ENCODE measurements at places on chromosomes 4 and X.
A peak's percentile ranks its signal among the peaks of the same experiment; 100 is the strongest.

GRCh38 chr4:155759372-155760252 lies 791 bp downstream of the GUCY1B1 start:
- DNase-seq = no peak

DNA sequence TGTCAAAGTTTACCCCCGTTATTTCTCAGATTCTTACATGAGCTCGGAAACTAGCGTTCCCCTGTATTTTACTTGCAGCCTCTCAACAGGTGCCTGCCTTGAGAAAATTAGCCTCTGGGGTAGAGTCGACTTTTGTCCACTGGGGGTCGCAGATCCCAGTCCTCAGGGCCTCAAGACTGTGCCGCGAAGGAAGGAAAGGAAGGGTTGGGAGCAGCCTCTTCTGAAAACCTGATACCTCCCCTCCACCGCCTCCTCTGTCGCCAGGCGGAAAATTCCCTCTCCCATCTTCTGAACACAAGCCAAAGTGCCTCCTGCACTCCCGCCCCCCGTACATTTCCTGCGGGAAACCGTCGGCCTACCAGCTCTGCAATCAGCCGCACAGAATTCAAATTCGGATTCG lies 44.4 kb upstream of the TMSB15B start:
- DNase-seq = no peak

- no peak for DNase-seq
Observed at GRCh38 chr4:53905276-53905940, 159.0 kb downstream of the CHIC2 start.

DNA sequence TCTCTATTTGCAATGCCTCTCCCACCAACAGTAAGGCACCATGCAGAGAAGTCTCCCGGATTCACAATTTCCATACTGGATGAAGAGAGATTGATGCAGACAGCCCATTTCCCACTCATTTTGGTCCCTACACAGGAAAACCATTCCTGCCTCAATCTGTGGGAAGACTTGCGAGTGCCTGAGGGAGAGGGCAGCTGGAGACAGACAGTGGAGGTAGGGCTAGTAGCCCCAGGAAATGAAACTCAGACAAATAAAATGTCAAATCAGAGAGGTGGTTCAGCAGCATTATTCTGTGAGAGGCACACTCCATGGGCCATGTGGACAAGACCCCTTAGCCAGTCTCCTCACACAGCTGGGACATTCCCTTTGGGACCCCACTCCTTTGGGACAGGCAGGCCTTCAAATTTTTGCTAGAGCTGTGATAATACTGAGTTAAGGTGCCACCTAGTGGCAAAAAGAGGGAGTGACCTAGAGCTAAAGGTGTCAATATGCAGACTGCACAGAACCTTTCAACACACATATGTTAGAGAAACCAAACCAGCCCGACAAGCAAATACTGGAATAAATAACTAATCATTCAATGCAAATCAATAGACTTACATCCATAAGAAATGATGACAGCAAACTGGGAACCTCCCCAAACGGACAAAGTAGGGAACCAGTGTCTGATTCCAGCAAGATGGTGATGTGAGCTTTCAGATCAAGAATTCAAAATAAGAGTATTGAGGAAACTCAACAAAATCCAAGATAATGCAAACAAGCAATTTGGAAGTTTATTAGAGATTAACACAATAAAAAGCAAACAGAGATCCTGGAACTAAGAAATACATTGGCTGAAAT lies 1865.3 kb upstream of the AGA start:
- DNase-seq = no peak

GRCh38 chr4:133594390-133595207 lies 445.5 kb downstream of the PCDH10 start:
- DNase-seq = no peak

DNA sequence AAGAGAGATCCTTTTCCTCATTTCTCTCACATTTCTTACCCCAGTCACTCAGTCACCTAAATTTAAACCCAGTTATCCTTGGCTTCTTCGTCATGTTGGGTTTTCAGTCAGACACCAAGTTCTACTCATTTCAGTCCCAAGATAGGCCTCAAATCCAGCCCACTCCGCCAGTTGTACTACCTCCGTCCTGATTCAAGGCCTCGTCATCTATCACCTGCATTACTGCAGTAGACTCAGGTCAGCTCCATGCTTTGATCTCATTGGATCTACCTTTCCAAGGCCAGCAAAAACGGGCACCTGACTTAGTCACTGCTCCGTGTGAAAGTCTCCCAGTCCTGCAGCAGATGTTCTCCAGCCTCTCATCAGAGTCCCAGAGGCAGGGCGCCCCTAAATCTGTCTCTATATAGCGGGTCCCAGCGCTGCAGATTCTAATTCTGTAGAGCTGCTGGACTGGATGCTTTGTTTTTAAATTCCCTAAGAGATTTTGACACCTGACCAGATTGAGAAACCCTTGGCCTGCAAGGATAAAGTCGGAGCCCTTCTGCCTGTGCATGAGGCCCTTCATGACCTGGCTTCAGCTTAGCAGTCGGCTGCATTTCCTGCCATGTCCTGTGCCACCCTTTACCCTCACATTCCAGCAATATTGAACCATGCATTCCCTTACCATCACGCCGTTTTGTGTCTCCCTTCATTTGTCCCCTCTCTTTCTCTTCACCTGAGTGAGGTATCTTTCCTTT lies 53.7 kb downstream of the ZFX start:
- no peak for DNase-seq

DNA sequence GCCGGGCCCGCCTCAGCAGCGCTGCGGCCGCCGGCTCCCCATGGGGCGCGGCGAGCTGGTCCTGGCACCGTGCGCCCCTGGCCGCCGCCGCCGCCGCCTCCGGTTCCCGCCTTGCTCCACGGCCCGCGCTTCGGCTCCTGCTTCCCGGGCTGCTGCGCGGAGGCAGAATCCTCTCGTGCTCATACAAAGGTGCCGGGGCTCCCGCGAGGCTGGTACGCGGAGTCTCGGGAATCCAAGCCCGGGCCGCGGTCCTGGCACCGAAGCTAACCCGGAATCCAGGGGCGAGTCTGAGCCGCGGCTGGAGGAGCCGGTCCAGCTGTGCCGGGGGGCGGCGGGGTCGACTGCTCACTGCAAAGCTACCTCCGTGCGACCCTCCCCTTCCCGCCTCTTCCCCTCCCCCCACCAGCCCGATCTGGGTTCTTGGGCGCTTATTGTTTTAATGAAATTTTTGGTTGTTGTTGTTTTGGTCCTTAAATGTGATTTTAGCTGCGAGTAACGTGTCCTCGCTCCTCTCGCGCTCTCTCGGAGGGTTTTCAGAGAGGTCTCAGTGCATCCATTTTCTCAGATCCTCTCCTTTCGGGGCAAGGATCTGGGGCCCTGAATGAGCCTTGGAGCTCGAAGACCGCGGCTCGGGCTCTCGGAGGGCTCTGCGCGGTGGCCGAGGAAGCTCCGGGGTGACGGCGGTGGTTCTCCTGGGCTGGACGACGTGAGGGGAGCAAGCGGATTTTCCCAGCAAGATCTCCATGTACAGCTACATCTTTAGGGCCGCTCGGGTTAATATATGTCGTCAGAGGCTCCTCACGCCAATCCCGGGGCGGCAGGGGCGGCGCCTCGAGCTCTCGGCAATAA lies at the start of gene HAND2:
HAND2 (minus strand) TSS at position 753 of the 849 bp plus-strand sequence. CDS start 940 bp downstream, outside the sequence.
- DNase-seq = no peak

GRCh38 chrX:42988700-42989099 lies 210.7 kb upstream of the PPP1R2C start:
- DNase-seq = no peak

DNA sequence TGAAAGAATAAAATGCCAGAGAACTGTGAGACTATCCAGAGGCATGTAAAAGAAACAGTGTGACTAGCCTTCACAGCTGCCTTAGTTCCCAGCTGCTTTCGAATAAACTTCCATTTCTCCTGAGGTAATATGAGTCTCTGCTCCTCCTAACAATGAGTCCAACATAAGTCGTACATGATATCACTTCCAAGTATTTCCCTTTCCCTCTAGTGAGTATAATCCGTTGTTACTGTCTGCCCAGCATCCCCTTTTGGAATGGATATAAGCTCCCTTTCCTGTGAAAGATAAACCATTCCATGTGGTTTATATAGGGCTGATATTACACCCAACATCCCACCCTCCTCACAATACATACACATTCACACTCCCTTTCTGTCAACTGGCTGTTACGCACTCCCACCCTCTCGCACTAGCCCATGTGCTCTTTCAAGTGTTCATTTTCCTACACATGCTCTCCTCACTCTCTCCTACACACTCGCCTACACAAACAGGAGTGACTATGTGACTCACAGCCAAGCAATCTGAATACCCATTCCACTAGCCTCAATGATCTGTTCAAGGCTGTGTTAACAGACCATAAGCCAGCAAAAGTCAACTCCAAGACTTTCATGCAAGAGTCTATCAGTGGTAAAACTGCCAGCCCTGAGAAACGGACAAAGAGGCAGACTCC lies 5.0 kb downstream of the NAF1 start:
- peak; percentile 30 for DNase-seq

DNA sequence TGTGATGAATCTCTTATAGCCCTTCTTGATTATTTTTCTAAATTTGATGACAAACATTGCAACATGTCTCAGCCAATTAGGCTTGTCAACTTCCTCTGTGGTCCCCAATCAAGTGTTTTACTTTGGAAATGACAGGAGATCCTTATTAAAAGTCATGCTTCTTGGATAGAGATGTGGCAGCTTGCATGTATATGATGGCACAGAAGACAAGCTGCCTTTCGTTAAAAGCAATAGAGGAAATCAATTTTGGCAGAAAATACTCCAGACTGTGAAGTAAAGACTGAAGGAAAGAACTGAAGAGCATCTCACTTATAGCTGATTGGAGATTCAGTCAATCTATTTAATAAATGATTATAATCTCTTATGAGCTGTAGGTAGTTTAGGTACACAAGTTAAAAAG lies 419.6 kb downstream of the PCDH7 start:
- no peak for DNase-seq

DNA sequence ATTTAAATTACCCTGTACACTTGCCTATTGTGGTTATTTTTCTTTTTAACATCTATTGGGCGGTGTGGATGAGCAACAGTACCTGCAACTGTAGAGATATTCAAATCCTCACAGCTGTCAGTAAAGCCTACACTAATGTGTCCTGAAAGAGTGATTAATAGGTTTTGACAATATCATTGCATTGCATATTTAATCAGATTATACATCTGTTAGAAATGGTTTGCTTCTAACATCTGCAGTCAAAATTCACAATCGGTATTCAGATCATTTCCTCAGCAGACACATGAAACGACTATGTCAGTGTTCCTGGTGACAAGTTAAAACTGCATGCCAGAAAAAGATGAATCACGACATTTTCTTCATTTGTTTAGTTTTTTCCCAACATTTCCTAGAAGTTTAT lies 254.6 kb upstream of the EPHA5 start:
- DNase-seq = no peak

- DNase-seq = no peak
Observed at GRCh38 chr4:141957416-141957815, 321.0 kb downstream of the IL15 start.

DNA sequence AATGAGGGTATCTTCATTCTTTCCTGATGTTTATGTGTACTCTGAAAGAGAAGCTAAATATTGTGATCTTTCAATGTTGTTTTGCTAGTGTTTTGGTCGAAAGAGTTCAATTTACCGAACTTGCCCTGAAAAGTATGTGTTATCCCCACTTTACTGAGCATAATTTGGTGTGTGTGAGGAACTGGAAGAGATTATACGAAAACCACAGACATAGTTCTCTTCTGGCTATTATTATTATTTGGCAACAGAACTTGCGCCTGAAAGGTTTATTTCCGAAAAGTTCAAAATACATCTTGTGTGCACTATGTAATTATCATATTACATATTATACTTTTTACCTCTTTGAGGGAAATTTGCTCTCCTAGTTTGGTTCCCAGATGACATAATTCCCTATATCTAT lies 232.5 kb upstream of the INTU start:
- no peak for DNase-seq

DNA sequence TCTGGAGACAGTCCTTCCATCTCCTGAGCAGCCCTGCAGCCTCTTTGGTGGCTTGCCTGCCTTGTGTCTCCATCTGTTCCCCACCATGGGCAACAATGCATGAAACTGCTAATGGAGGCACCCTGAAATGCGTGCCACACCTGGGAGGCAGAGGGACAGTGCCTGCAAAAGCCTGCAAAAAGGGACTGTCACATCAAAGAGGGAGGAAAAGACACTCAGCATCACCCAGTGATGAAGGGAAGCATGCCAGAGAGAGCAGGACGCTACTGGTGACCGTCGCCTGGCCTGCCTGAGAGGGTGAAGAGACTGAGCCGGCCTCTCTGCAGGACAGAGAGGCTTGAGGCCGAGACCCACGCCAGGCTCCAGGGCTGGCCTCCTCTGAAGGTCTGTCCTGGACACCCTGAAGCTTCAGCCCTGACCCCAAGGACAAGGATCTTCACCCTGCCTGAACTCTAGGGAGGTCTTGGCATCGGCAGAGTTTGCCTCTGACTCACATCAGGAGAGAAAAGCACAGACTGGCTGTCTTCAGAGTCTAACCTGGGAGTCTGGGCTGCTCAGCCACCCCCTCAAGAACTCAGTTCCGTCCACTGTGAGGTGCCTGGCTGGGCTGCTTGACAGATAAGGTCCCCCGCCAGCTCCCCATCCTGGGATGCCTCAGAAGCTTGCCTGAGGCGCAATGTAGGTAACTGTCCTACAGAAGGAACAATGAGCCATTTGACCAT lies 8.1 kb downstream of the ACSL1 start:
- no peak for DNase-seq

GRCh38 chr4:176906709-176907108 lies 114.0 kb upstream of the VEGFC start:
- no peak for DNase-seq

DNA sequence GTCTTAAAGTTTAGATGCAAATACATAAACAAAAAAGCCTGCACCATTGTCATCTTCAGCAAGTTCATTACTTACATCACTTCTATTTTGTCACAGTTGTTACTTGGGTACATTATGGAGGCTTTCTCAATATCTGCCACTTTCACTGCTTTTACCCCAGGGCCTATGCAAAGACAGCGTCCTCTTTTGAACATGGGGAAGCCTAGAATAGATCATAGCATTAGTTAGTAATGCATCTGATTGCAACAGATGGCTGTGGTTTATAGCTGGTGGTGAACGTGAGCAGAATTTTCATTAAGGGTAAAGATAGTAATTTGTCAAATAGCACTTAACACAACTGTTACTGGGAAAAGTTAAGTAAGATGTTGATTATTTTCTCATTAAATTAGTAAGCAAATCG lies 729 bp downstream of the CXCL11 start:
- no peak for DNase-seq

- no peak for DNase-seq
Observed at GRCh38 chr4:116733370-116733769, 352.0 kb downstream of the TRAM1L1 start.

DNA sequence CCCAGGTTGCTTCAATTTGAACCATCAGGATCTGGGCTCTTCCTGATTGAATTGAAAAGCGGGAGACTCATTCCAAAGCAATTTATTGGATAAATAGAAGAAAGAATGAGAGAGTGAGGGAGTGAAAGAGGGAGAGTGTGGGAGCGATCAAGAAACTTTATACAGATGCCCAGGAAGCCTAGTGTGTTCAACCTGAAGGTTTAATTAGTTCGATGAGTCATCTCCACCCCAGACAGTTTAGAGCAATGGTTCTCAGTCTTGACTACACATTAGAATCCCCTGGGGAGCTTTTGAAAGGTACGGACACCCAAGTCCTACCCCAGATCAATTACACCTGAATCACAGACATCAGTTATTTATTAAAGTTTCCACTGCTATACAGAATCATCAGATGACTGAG lies 61.5 kb downstream of the GEMIN8 start:
- DNase-seq = no peak

- no peak for DNase-seq
Observed at GRCh38 chr4:3607690-3608552, 75.7 kb upstream of the LRPAP1 start.

GRCh38 chr4:71270901-71271300 lies 67.9 kb upstream of the SLC4A4 start:
- no peak for DNase-seq

- no peak for DNase-seq
Observed at GRCh38 chr4:152187693-152188092, 348.2 kb downstream of the FBXW7 start.

Data from stimulated activated CD8-positive, alpha-beta memory T cell treated with anti-CD3 and anti-CD28 coated beads, Interleukin-15, amount 100 ng/mL, for 4 hours (primary cell).